ENCODE measurements at places on chromosomes 1 and 21.
A peak's percentile ranks its signal among the peaks of the same experiment; 100 is the strongest.

GRCh38 chr1:25503551-25504426 lies 39.6 kb upstream of the LDLRAP1 start:
- no peak for DNase-seq

DNA sequence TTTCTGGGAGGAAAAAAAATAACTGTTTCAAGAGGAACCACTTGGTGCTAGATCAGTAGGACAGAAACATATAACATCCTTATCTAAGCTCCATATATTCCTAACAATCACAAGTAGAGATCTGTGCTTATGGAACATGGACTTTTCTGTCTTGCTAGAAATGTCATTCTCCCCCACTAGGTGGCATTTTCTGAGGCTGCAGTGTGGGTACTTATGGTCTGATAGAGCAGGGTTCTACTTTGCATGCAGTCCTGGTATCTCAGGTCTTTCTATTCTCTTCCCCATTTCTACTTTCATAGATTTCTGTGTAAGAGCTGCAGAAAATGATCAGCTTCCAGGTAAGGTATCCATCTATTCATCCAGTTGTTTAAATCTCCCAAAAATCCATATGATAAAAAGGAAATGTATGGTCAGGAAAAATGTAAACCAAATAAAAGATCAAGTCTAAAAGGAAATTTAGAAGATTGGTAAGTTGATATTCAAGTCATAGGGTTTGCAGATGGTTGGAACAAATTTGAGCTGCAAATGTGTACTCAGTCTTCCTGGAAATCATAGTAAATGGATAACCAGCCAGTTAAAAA lies 1.5 kb downstream of the ZNF684 start:
- peak; percentile 73 for DNase-seq

DNA sequence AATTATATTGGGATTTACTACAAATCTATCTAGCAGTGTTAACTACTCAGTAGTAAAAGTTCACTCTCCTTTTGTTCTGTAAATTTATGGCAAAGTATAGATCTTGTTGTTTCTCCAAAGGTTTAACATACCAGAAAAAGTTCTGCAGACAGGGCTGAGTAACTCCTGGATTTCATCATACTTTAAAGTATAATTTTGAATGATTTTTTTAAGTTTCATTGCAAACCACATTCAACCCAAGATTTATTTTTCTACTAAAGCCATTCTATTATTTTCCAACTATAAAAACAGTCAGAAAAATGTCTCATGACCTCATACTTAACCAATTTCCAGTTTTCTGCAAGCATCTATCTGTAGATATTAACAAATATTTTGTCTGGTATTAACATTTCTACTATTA lies 585.8 kb upstream of the ZRANB2 start:
- DNase-seq: no peak

DNA sequence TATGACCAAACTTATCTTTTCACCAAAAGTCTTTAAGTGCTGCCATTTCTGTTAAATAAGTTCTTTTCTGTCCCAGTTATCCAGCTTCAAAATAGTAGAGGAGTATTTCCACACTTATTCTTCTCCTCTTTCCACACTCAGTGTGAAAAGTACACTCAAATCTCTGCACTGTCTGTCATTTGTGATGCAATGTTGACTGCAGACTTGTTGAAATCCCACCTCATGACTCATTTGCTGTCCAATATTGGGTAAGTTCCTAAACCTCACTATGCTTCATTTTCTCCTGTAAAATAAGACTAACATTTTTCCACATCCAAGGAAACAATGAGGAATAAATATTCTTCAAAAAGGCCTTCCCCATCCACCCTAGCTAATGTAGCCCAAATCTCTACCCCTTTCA lies 17.5 kb downstream of the LRRIQ3 start:
- DNase-seq: no peak

DNA sequence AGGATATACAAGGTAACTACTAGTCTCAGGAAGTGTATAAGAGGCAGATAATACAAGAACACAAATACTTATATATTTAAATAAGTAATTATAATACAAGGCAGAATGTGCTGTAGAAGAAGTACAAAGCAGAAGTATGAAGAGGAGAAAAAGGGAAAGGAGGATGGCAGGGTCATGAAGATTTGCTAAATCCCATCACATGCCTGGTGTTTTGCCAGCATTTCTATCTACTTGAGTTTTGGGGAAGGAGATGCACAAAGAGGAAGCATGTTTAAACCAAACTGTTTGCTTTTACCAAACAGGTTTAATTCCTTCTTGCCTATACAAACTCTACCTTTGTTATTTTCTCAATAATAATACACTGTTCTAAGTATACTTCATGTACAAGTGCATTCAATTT lies 60.9 kb upstream of the PODN start:
- DNase-seq: no peak

DNA sequence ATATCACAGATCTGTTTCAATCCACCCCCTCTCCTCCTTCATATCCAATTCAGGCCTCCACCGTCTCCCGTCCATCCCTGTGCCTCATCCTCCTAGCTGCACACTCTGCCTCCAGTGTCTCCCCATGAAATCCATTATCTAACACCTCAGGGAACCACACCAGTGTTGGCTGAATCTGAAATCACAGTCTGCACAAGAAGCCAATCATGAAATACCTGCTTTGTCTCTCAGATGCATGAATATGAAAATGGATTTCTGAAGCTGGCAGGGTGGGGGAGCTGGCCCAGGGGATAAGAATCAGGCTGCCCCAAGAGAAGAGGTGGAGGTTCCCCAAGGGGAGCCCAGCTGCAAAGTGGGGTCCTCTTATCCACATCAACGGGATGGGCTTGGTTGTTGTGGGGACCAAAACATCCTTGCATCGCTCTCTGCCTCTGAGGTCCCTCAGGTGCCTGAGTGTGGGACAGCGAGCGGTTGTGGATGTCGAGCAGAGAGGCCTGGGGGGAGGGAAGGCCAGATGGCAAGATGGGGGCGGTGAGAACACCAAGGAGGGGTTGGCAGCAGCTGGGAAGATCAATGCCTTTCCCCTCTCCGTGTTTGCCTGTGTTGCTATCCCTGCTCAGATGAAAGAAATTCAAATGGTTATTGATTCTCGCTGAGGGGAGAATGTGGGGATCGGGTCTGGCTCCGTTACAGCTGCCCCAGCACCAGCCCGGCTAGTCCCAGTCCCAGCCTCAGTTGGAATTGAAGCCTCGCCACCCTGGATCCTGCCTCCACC lies 237.3 kb upstream of the POU3F1 start:
- no peak for DNase-seq

- peak; percentile 27 for DNase-seq
Observed at GRCh38 chr1:181423301-181423918, 59.9 kb upstream of the CACNA1E start.
